NCI-H2171 (cell line): ENCODE measurements at places on chromosomes 2 and 18.

- no peak for DNase-seq
These were observed 1.0 kb downstream of the ALKAL2 start for GRCh38 chr2:286774-287392.

DNA sequence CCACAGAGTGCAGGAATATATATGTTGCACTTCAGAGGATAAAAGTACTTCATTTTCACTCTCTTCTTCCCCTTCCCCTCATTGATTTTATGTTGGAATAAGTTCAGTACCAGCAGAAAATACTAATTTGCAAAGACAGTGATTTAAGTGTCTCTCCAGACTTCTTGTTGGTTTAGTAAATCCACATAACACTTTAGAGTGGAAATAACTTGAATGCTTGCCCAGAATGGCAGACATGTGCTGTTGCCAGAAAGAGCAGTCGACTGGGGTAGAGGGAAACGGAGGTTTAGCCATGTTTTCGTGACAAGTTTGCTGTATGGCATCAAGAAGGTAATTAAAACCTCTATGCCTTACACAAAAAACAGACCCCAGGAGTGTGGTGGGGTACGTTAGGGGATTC lies 246.0 kb upstream of the CXCR4 start:
- DNase-seq = no peak

GRCh38 chr2:200159829-200160781 lies 146.4 kb upstream of the SPATS2L start:
- DNase-seq = peak; percentile 65

DNA sequence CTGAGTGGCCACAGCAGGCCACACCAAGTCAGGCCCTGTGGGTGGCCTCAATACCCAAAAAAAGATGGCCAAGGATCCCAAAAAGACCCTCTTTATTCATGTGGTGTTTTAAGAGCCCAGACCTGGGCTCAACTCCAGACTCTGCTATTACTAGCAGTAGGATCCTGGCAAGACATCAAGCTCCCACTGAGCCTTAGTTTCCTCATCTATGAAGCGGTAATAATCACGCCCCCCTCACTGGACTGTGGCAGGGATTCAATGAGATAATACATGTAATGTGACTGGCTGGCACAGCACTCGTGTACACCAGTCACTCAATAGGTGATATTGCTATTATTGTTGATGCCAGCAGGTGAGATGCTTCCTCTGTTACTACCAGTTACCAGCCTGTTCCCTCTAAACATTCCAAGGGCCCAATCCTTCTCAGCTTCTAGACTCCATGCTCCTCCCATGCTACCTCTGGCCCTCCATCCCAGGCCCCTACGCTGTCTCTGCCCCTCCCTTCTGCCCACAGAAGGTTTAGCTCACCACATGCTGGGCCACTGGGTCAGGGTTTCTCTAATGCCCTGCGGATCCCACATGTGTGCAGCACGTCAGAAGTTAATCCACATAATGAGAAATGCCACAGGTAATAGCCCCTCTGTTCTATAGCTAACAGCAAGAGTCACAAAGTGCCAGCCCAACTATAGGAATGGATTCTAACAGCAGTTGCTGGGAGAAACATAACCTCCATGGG lies 51.2 kb downstream of the SLC4A5 start:
- no peak for DNase-seq

GRCh38 chr2:132477962-132478361 lies 61.4 kb downstream of the GPR39 start:
- no peak for DNase-seq

DNA sequence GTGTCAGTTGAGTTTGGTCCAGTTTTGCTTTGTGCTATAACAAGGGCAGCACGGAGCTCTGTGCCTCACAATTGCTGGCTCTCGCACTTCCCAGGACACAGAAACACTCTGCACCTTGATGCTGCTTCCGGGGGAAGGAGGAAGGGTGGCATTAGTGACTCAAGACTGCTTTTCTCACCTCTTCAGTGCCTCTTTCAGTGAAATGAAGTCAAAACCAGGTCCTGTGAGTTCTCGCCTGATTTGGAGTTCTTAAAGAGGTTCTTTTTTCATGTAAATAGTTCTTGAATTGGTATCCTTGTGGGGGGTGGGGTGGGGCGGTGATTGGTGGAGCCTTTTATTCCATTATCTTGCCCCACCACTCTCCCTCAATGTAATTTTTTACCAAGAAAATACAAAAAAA lies 91.5 kb upstream of the MYT1L start:
- DNase-seq = no peak

DNA sequence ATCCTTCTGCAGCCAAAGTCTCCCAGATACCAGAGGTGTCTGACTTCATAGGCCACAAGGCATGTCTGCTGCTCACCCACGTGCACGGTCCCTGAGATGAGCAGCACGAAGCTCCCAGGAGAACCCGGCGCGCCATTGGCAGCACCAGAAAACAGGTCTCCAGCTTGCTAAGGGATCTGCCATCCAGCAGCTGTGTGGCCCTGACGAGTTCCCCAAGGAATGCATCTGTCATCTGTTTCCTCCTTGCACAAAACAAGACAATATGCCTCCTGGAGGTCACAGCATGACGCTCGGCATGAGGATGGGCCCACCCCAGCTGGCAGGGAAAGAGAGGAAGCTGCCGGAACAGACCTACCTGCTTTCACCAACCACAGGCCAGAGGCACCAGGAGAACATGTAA lies 29.2 kb downstream of the HS6ST1 start:
- DNase-seq = peak; percentile 95

GRCh38 chr2:50582164-50582563 lies 449.8 kb downstream of the NRXN1 start:
- peak; percentile 71 for DNase-seq

DNA sequence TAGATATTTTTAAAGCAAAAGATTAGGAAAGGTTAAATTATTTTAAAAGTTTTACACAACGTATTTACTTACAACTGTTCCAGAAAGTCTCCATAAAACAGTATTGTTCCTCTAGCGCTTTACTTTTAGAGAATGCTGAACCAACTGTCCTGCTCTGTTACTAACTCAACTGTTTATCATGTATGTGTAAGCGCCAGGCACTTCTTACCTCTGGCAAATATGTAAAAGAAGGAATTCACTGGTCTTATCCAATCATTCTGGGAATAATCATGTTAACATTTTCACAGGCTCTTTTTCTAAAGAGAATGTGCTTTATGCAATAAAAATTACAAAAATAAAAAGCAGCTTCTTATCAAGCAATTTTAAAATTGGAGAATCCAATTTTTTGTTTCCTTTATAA lies 68.0 kb downstream of the COBLL1 start:
- no peak for DNase-seq

DNA sequence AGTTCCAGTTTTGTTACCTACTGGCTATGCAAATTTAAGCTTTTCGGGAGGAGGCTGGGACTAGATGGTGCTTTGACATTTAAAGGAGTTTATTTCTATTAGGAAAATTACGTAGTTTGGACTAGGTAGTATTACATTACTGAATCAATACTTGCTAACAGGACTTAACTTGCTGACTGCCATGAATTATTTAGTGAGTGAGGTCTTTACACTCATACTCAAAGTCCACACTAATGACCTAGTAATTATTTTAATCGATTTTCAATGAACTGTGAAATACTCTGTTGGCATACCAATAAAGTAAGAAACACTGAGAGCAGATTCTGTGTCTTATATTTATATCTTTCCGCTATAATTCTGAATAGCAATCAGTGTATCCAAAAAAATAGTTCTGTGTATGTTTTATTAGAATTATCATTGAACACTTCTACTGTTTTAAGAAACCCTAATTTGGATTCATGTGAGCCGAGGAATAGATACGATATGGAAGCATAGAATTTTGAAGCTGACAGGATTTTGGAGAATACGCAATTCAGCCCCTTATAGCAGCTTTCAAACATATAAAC lies 55.0 kb downstream of the CHST9 start:
- DNase-seq = no peak

GRCh38 chr2:203360833-203361430 lies 32.7 kb downstream of the ABI2 start:
- DNase-seq = no peak

DNA sequence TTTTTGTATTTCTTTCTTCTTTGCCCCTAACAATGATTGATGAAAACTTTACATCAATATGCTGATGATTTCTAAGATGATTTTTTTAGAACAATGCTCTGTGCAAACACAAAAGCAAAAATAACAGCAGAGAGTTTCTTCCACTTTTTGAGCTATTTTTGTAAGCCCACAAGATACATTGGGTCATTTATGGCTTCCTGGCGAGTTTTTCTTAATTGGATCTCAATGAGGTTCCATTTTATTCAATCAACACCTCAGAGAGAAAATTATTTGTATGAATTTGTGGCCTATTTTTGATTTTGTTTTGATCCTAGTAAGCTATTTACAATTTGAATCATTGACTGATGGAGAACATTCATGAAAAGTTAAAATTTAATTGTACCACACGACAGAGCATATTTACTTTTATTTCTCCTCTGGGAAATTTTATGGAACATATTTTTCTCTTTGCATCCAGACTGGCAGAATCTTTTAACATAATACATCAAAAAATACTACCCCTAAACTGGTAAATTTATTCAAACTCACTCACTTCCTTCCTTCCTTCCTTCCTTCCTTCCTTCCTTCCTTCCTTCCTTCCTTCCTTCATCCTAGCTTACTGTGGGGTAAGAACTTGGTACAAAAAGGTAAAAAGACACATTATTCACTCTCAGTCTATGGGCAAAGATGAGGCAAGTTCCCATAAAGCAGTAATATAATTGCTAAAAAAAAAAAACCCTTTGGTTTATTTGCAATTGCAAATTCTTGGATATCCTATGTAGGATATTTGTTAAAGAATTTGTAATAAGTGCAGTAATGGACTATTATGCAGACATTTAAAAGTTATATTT lies 710.4 kb downstream of the SLC4A3 start:
- DNase-seq = no peak

DNA sequence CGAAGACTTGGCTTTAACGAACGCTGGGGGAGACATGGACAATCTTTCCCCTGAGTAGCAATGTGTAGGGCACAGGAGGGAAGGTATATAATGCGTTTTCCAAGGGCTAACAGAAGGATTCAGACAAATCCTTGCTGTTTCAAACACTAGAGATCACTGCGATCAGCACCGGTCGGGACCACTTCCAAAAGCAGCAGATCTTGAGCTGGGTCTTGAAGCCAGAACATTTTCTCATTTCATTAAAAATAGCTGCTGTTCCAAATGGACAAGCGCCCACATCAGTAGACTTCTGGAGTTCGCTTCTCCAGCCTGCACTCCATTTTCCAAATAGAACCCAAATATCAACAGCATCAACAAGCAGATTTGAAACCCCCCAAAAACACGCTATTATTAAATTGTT lies 65.1 kb upstream of the MAPRE2 start:
- no peak for DNase-seq

DNA sequence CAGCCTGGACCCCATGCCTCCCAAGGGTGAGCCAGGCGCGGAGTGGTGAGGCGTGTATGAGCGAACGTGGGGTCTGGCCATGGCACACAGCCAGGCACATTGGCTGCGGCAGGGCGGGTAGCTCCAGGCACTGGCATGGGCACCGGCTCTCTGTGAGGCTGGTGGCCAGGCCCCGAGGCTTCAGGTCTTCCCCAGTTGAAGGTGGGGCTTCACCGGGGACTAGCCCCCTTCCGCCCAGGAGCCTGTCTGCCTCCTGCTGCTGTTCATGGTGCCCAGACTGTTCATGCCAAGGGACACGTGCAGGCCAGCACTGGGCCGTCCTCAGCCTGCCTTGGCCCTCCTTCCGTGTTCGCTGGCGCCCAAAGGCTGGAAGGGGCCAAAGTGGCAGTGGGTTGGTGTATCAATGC lies 26.8 kb downstream of the DDX1 start:
- DNase-seq = no peak

DNA sequence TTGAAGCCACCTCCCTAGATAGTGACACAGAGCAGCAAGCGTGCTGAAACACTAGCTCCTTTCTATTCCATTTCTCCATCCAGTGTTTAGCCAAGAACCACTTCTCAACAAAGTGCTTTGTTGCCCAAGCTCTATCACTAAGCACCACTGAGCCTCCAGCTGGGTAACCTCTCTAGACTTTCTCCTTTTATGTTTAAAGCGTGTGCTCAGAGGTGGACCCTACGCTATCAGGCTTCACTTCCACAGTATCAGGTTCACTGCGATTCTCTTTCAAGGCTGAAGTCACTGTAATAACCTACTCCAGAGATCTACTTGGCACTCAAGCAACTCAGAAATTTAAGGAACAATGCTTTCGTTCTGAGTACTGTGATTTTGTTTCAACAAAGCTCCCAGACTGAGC lies 197.9 kb downstream of the LNPK start:
- DNase-seq = no peak

GRCh38 chr2:28606986-28607441 lies 111.2 kb downstream of the PLB1 start:
- no peak for DNase-seq

- no peak for DNase-seq
These were observed 81.9 kb downstream of the WDSUB1 start for GRCh38 chr2:159204381-159205144.

- DNase-seq = no peak
These were observed 79.0 kb upstream of the CDH7 start for GRCh38 chr18:65671621-65672415.

DNA sequence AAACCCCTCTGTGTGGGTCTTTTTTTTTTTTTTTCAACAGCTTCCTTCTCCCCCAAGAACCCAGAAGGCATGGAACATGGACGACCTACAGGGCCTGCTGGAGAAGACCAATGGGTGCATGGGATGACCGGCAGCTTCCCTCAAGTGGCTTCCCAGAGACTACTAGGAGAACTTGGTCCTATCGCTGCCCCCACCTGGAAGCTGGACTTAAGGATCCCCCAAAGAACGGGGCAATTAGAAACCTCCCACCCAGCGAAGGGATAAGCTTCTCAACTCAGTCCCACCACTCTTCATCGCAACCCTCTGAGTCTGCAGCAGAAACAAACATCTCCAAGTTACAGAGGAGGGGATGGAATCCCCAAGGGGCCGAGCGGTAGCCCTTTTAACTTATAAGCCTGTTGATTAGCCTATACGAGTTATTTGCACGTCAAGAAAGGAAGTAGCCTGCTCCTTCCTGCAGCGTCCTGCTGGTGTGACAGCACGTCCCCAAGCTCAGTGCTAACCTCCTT lies 1.4 kb downstream of the ACTR1B start:
- no peak for DNase-seq
